ENCODE measurements at places on chromosomes 6 and 20. TPM values are rescaled to one million over a fixed set of nuclear protein-coding genes. Genes with fewer than 3 reads are reported as not detected.
A peak's percentile ranks its signal among the peaks of the same experiment; 100 is the strongest.

- DNase-seq = no peak
These were observed 593.8 kb upstream of the NRSN1 start for GRCh38 chr6:23532227-23532626.

DNA sequence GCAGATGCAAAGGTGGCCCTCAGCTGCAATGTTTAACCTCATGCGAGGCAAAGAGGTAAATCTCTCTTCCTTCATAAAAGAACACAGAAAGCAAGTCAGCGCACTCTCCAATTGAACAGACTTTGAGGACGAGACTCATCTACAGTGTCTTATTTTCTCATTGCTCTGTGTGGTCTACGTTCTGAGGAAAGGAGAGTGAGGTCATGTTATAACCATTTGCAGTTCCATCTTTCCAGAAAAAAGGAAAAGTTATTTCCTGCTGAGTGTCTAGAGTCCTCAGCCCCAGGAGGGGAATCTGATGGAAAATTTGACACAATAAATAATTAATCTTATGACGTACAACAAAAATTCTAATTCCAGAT, 35.6 kb upstream of the THBS2 start:
- DNase-seq = no peak

GRCh38 chr20:44166008-44166407, 21.0 kb downstream of the JPH2 start:
- no peak for DNase-seq

DNA sequence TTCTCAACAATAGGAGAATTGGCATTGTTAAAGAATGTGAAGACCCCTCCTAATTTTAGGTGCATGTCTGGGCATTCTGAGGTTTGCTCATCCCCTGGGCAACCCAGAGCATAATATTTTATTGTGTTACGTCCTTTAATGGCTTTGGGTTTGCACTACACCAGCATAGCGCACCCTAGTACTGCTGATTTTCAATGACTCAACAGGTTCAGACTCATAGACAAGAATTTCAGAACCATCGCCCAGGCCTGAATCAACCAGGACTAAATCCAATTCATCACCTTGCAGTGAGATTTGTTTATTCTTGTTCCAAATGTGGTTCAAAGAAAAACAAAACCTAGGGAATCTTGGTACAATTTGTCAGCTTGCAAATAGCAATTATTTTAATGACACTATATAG, 137.8 kb upstream of the PHACTR1 start:
- no peak for DNase-seq

SLA2 gene
- total RNA-seq = 0.64 TPM

DNA sequence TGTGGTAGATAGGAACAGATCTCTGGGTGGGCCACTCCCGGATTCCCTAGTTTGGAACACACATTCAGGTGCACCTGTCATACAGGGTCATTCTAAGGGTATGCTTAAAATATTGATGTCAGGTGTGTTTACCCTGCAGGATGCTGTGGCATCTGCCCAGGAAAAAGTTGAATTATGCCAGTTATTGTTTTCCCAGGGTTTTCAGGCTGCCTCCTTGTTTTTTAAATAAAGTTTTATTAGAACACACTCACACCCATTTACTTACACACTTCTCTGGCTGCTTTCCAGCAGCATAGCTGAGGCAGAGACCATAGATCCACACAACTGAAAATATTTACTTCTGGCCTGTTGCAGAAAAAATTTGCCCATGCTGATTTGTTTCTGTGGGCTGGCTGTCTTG, 76.5 kb downstream of the PHACTR3 start:
- DNase-seq = no peak

GRCh38 chr6:16630026-16630643, 131.1 kb downstream of the ATXN1 start:
- no peak for DNase-seq

OR2J1 gene
- total RNA-seq = not detected

DNA sequence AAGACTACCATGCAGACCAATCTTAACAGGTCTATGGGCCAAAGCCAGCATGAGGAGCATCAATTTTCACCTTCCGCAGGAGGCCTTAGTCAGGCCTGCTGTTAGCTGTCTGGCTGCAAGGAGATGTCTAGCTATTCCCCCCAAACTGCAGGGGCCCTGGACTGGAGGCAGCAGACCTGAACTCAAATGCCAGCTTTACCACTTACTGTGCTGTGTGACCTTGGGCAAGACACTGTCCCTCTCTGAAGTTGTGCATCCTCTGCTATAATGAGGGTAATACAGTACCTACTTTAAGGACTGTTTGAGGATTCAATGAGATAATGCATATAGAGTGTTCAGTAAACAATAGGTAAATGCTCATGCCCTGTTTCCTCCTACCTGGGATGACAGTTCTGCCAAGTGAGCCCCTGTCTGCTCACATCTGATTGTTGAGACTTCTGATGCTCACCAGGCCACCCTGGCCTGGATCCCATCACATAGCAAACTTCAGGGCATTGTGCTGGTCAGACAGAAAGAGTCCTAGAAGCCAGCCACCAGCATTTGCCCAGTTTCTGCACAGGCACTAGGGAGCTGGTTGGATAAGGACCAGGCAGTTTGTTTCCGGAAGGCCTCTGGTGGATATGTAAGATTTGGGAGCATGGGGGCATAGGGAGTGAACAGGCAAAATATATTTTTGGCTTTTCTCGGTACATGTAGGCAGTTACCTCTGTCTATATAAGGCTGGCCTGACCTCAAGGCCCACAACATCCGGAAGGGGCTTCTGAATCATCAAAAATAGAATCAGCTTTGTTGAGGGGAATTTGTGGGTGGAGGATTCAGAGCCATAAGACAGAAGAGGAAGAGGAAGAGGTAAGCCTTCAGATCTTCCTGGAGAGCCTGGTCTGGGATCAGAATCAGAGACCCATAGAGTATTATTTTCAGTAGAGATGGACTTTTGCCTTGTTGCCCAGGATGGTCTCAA, 2.3 kb upstream of the OCSTAMP start:
- no peak for DNase-seq

MEI4 gene
- not detected for total RNA-seq

DNA sequence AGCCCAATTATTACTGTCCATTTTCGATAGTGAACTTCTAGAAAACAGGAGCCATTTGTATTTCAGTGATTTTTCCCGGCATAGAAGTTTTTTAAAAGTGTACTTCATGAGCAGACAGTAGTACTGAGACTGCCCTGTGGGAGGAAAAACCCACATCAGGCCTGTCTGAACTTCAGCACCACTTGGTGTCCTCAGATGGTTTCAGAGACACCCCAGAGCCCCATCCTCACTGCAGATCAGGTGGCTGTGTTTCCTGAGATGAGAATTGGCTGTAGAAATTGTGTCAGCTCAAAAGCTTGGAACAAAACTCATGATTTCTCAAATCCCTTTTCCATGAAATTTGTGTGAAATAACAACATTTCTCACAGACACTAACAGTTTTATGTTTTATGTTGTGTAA, 110.0 kb upstream of the RIN2 start:
- DNase-seq = no peak

DNA sequence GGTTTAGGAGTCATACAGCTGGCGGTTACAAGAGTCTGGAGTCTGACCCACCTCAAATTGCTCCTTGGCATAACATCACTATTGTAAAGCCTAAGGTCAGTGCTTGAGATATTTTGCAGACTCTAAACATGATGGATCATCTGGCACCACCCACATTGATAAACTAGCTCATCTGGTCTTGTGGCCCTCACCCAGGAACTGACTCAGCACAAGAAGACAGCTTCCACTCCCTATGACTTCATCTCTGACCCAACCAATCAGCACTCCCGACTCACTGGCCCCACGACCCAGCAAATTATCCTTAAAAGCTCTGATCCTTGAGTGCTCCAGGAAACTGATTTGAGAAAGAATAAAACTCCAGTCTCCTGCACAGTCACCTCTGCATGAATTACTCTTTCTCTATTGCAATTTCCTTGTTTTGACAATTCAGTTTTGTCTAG, 115.9 kb downstream of the CD24 start:
- no peak for DNase-seq

DNA sequence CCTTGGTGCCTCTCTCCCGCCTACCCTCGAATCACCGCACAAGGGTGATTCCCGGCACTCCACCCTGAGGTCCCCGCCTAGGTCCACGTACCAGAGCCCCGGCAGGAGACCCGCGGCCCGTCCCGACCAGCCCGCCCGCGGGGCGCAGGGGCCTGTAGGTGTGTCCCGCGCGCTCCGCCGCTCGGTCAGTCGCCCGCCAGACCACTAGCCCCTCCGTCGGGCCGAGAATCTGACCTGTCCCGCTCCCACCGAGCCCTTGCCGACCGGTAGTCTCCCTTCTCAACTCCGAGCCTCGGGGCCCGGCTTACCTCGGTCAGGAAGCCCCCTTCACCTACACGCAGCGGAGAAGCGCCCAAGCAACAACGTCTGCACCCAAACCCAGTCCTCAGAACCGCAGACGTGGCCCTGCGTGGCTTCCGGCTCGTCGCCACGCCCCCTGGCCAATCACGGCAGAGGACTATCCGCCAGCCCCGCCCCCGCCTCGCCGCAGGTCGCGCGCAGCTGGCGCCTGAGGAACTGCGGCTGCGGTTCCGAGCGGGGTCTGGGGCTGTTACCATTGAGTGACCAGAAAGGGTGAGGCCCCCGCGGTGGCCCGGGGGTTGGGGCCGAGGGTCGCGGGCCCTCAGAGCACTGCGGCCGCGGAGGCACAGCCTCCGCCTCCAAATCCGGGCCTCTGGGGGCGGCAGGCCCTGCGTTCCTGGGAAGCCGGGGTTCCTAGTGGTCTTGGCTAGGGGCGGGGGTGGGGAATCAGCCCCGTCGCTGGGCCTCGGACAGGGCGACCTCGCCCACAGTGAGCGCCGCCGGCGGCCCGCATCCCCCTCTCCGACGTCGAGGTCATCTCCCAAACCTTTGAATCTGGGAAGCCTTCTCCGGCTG, at the start of the genes PGM3 and RWDD2A:
TSS of gene PGM3 (minus strand) at position 395 of the 876 bp plus-strand sequence. CDS start 2,253 bp downstream, outside the sequence.
TSS of gene RWDD2A (plus strand) at position 487 of the 876 bp plus-strand sequence. CDS start 1,095 bp downstream, outside the sequence.
- peak; percentile 96 for DNase-seq

DNA sequence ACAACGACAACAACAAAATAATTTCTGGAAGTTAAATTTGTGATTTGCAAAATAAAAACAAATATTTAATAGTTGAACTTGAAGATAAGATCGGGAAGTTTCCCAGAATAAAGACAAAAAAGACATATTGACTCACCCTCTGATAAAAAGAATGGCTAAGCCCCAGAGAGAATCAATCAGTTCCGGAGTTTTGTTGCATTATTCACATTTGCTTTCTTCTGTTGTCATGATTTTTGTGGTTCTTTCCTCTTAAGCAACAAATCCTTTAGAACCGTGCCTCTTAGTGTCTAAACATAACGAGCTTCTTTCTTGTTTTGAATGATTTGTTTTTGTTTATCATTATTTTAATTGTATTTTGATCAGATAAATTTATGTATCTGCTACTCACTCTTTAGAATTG, 337.7 kb upstream of the PRND start:
- no peak for DNase-seq

MCHR2 gene
- total RNA-seq = not detected

DNA sequence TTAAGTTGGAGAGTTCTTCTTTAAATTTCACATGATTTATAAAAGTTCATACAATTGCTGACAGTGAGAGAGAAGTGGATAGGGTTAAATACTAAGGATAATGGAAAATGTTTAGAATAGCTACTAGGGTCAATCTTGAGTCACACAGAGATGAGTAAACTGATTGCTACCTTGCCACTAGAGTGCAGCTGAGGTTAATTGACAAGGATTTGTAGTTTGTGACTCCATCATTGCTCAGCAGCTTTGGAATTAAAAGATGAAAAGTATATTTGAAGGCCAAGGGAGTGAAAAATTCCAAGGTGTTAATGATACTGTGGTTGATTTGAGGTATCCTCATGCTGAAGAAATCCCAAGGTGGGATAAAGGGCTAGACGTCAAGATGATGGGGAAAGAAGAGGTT, 524.0 kb downstream of the UTRN start:
- no peak for DNase-seq

SEL1L2 gene
- total RNA-seq = not detected

RFX6 gene
- not detected for total RNA-seq

- no peak for DNase-seq
These were observed 36.6 kb downstream of the PTPN1 start for GRCh38 chr20:50546729-50547314.

- no peak for DNase-seq
These were observed 9.0 kb upstream of the MRGBP start for GRCh38 chr20:62787321-62787720.

DNA sequence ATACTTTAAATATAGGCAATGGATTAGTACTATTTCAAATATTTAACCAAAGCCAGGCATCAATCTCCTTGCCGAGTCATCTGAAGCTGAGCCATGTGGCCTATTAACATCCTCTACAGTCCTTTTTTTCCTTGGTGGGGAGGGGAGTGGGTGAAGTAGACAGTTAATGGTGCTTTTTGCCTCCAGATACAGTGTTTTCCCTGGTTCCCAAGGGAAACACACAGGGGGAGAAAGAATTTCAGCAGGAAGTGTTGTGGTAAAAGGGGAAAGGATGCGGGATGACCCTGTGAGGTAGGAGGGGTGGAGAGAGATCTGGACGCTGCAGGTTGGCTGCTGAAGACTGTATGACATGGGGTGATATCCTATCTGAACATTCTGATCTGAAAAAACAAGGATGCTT, 9.6 kb downstream of the CLDN20 start:
- no peak for DNase-seq

DNA sequence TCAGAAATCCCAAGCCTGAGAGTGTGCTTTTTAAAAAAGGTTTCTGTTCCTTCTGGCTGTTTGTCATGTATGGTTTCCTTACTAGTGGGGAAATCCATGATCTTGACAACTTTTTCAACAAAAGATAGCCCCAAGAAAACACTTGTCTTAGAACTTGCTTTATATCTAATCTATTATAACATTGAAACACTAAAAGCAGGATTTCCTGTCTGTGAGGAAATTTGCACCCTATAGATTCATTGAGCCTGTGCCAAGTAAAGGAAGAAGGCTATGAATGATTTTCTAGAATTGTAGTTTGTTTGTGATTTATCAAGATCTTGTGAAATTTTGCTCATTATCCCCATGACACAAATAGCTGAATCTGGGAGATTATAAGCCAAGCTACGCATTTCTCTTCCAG, 238.6 kb upstream of the RIN2 start:
- DNase-seq = no peak

ZNF334 gene
- total RNA-seq = 0.90 TPM

GRCh38 chr6:43954311-43955131, 172.7 kb downstream of the MRPL14 start:
- peak; percentile 55 for DNase-seq

- DNase-seq = no peak
These were observed 112.5 kb downstream of the FAM217A start for GRCh38 chr6:3966426-3966825.

- no peak for DNase-seq
These were observed 153.6 kb downstream of the CD83 start for GRCh38 chr6:14270925-14271788.

MTCH1 gene
- 169 TPM for total RNA-seq

- DNase-seq = no peak
These were observed 106.9 kb downstream of the TRDN start for GRCh38 chr6:123529843-123530242.

- DNase-seq = no peak
These were observed 5.6 kb downstream of the PLCG1 start for GRCh38 chr20:41142919-41143318.

MBOAT1 gene
- total RNA-seq = 6.3 TPM

DNA sequence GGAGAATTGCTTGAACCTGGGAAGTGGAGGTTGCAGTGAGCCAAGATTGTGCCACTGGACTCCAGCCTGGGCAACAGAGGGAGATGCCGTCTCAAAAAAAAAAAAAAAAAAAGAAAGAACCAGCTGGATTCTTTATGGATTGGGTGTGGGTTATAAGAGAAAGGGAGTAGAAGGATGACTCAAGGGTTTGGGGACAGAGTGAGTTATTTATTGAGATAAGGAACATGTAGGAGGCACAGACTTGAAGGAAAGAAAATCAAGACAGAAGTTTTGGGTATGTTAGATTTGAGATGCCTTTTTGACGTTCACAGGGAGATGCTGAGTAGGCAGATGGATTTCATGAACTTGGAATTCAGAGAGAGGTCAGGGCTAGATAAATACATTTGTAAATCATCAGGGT, 47.6 kb downstream of the KIZ start:
- DNase-seq = no peak

All from mesenteric fat pad (tissue), 1 donor.